ENCODE measurements at places on chromosomes 6 and 20. TPM values are rescaled to one million over a fixed set of nuclear protein-coding genes. Genes with fewer than 3 reads are reported as not detected.

ARMH2 gene
- not detected for total RNA-seq

BEND6 gene
- total RNA-seq: 1.2 TPM

SFT2D1 gene
- total RNA-seq: 54.0 TPM

SLC52A3 gene
- total RNA-seq: 1.3 TPM

ALDH8A1 gene
- total RNA-seq: 0.21 TPM

IP6K3 gene
- not detected for total RNA-seq

TRIM10 gene
- not detected for total RNA-seq

All from tracheal epithelial cell (primary cell).